Small intestine (tissue), 16 donors: ENCODE measurements at places on chromosomes 2 and 18.

DNA sequence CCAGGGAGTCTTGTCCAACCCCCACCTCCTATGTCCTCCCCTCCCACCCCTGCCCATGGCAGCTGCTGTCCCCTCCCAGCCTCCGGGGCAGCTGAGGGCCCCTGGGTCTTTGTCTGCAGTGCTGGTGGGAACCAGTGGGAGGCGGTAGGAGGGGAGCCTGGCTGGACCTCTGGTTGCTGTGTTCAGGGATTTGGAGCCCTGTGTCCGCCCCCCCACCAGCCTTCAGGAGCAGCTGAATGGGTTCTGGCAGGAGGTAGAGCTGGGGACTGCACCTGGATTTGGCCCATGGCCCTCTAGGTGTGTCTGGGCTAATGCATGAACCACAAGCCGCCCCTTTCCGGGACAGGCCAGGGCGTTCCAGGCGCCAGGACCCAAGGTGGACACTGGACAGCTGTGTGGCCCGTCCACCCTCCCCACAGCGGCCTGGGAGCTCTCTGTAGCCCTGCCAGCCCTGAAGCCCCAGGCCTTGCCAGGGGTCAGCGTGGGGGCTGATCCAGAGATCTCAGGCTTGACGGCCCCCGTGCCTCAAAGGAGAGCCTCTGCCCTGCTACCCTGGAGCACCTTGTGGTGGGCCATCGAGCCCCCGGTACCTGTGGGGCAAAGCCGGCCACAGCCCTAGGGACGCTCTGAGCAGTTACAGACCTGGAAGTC, 25.4 kb downstream of the GPC1 start:
- DNase-seq = no peak

GRCh38 chr2:9952286-9952737, 819 bp downstream of the GRHL1 start:
- DNase-seq = peak; percentile 14

- DNase-seq = no peak
Measured at GRCh38 chr18:49974079-49974478, 160.7 kb upstream of the ACAA2 start.

GRCh38 chr2:109162999-109163398, 34.0 kb downstream of the SH3RF3 start:
- DNase-seq = no peak

DNA sequence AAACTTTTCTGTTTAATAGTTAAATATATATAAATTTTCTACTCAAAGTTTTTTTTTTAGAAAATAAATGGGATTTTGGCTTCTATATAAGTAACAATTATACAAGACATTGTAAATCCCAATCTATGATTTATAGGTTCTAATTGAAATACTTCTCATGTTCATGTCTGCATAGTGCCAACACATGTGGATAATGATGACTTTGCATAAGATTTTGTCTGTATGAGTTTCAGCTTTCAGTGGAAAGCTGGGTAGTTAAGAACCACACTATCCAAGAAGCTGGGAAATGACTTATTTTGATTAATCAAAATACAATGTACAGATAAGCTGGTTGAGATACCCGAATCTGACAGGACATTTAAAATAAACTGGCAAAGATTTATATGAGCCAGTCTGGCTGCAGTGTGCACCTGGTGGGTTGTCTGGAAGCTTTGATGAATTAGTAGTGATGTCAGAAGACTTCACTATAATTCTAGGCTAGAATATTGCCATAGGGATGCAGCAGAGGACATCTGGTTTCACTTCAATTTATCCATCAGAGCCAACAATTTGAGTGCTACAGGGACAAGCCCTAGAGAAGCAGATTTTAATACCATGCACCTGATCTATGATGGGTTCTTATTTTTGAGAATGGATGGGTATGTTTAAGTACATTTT, 45.4 kb downstream of the EML6 start:
- no peak for DNase-seq

DNA sequence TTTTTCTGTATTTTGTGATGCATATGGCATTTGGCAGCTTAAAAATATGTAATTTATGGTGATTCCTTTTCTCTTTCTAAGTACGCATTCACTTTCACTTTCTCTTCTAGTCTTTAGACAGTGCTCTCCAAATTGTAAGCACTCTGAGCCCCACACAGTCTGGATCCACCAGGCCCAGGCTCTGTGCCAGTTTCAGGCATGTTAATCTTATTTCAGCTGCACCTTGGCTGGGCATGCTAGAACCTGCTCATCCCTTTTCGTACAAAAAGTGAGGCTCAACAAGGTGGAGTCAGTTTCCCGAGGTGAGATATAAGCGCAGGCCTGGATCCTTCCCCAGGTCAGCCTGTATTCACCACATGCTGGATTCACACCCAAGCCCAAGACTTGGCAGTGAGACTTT, 203.9 kb downstream of the MTX2 start:
- peak; percentile 4 for DNase-seq

- DNase-seq = no peak
Measured at GRCh38 chr2:72094701-72095100, 53.0 kb downstream of the CYP26B1 start.

- peak; percentile 40 for DNase-seq
Measured at GRCh38 chr2:219430633-219431615, 3.7 kb upstream of the SPEG start.

DNA sequence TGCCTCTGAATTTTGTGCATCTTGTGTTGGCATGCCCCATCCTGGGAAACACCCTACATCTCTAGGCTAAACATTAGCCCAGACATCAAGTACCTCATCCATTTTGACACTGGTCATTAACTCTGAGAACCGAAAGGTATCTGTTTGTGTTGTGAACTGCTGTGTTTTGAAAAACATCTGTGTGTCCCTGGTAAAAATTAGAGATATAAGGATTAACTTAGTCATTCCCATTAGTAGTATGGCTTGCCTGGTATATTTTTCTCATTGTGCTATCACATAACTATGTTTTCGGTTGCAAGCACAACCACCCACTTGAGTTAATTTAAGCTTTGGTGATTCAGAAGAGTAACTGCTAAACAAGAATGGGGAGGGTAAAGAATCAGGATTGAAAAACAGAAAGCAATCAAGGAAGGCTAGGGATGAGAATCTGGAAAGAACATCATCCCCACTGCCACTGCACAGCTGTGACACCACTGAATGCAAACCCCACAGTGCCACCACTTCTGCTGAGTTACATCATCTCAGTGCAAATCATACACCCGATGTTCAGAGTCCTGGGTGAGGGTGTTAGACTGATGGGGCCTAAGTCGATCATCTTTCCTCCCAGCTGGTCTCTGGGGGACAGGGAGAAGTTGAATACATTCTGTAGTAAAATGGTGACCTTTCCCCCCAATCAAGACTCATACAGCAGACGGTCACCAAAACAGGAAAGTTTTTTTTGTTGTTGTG, 234.0 kb downstream of the EPHA4 start:
- DNase-seq = no peak

- no peak for DNase-seq
Measured at GRCh38 chr2:99472600-99472960, 17.2 kb downstream of the REV1 start.

- DNase-seq = no peak
Measured at GRCh38 chr18:11993264-11993916, 12.1 kb downstream of the IMPA2 start.

- no peak for DNase-seq
Measured at GRCh38 chr18:55286257-55286825, 301.7 kb downstream of the TCF4 start.

DNA sequence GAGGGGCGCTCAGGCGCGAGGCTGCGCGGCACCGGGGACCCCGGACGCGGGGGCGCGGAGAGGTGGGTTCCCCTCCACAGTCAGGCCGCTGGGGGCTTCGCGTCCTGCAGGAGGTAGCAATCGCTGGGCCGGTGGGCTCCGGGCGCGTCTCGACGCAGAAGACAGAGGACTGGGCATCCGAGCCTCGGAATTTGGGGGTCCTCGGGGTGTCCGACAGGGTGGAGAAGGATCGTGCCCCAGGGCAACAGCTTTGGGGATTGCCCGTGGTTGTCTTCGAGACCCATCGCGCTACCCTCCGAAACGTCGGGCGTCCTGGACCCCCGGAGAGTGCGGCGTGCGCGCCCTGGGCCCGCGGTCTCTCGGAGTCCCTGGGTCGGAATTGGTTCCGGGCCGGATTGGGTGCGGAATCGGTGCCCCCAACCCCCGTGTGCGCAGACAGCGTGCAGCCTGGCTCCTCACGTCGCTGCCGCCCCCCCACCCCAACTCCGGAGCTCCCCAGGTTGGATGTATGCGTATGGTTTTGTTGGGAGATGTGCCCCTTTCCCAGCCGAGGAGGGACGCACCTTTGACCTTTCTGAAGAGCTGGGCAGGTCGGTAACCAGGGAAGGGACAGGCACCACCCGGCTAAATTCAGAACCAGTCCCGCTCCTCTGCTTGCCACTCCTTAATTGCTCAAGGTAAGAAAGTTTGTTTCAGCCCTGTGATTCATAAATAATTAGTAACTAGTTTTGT, 750 bp downstream of the NPAS2 start:
- peak; percentile 61 for DNase-seq

DNA sequence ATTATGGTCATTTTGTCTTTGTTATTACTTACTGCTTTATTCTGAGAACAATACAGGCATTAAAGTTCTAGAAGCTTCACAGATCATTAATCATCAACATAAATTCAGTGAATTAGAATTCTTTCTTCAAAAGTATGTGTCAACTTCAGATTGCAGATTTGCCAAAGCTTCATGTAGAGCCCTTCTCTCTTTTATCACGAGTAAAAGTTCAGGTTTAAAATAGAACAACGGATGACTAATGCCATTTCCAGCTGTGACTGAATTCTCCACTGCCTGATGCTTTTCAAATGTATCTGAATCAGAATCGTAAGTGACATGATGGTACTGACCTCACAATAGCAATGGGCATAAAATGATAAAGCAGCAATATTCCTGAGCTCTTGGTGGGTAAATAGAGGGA, 116.0 kb downstream of the ABCA12 start:
- no peak for DNase-seq

DNA sequence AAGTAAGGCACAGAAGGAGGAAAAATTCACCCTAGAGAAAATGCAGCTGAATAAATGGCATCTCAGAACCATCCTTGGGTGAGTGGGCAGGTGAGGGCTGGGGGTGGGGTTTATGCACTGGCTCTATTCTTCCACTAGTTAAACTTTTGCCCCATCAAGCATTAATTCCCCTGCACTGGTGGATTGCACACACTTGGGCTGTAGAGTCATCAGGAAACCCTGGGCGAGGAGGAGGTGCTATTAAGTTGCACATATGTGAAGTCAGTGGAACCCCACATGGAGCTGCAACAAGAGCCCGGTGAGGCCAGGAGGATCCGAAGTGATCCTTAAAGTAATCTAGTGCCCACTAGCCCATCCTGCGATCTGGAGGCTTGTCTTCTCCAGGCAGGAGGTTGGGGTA, 6.8 kb upstream of the DNAJB2 start:
- DNase-seq = no peak
